MM.1S (cell line): ENCODE measurements at places on chromosomes 2 and 18.
A peak's percentile ranks its signal among the peaks of the same experiment; 100 is the strongest.

GRCh38 chr2:181459621-181460021, 2.4 kb downstream of the ITGA4 start:
- DNase-seq = no peak

GRCh38 chr2:96097951-96098823, 18.2 kb downstream of the ADRA2B start:
- DNase-seq = no peak

DNA sequence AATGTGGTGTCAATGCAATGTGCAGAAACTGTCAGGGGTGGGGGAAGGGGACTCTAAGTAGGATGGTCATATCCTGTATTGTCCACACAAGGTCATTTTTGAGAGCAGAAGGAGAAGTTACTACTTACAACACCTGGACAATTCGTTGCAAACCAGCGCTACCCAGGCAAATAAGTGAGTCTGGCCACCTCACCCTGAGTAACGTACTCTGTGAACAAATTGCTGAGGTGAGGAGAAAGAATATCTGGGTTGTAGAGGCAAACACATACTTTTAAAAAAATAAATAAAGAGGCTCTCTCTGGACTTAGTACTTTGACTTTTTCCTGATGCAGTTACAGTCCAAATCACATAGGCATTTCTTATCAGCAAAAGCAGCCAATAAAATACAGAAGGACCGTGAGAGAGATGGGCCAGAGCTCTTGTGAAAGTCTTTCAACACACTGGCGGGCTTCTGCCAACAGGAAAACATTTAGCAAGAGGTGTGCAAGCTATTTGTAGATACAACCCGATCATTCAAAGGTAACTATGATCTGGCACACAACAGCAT, 268.2 kb upstream of the ID2 start:
- DNase-seq = no peak

DNA sequence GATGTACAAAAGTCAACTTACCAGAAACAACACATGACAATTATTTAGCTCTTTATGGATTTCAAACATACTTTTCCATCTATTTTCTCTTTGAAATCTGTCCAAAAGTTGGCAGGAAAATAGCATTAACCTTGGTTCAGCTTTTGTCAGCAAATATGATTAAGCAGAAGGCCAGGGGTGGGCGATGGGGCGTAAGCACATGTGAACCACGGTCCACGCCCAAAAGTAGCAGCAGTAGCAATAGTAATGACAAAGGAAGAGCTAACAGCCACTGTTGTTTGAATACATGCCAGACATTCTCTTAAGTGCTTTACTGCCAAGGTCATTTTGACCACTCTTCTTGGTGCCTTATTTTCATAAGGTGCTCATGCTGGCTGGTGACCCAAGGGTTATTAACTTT, 73.5 kb downstream of the ANTXR1 start:
- no peak for DNase-seq

- DNase-seq = no peak
These were observed 329.7 kb upstream of the MEIS1 start for GRCh38 chr2:66105066-66105753.

- no peak for DNase-seq
These were observed 354.0 kb downstream of the CCDC85A start for GRCh38 chr2:56537756-56538155.

DNA sequence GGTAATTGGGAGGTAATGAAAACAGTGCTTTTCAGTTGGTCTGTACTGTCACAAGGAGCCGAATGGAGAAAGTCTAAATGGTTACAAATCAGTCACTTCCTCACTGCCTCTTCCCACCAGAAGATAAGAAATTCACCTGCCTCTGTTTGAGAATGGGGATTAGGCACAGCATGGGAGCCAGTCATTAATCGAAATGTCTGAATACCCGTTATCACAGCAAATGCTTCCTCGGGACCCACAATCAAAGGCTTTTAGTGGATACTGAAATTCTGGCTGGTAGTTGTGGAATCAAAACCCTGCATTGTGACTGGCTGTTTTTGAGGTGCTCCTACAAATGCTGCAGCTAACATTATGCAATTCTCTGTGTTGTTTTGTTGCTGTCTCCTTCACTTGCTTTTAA, 461.0 kb upstream of the MEX3C start:
- no peak for DNase-seq

DNA sequence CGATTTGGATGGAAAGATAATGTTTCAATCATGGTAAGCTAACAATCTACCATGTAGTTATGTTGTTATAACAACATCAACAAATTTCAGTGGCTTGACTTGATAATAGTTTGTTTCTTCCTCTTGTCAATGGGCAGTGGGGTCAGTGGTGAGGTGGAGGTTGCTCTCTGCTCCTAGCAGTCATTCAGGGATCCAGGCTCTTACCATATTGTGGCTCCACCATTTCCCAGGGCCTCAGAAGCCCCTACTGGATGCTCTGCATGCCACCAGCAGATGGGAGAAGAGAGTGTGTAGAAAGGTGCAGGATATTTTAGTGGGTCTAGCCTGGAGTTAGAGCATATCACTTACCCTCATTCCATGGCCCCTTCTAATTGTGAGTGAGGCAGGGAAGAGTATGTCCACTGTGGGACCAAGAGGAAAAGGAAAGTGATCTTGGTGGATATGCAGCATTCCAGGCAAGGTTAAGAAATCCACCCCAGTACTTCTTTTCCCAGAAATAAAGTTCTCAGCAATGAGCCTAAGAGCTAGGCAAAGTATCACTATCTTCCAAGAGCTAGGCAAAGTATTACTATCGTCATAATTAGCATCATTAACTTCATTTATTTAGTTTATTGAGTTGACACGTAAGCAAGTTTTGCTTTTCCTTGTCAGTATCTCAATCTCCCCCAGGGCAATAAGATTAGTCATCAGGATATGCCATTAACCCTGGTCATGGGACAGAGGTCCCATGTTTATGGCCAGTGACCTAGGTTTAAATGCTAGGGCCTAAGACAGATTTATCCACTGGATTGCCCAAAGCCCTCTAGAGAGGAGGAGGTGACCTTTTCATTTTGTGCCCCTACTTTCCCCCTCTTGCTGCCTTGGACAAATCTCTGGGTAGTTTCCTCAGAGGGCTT, 4.2 kb upstream of the IWS1 start:
- no peak for DNase-seq

- DNase-seq = peak; percentile 96
These were observed at the start of gene MBD2 for GRCh38 chr18:54224379-54225014. Gene MBD2 (minus strand): TSS chr18:54224669. CDS start chr18:54224559, 110 bp downstream.

DNA sequence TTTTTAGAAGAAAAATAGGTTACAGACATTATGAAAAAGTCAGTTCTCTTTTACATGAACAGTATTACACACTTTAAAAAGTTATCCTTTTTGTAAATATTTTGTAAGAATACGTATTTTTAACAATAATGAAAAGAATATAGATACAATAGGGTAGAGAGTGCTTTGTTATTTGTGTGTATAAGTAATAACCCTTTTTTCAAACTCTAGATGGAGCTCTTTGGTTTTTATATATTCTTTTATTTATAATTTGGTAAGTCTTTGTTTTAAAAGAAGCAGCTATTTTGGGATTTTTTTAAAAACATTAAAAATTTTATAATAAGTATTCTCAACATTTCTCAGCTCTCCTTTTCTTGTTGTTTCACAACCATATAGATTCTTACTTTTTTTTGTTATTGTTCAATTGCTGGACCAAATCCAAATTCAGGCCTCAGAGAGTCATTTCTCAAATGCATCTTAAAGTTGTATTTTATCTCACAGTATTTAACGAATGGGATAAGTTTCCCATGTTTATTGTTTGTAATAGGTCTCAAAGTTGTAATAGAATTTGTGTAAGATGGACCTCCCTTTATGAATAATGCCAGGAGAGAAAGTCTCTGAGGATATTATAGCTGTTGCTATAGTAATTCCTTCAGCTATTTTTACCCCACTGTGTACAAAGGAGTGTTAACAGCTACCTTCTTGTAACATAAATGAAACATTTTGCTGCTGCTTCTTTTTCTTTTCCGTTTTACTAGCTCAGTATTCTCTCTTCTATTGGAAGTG, 46.4 kb downstream of the ACYP2 start:
- DNase-seq = no peak

GRCh38 chr2:2847209-2847676, 516.2 kb upstream of the MYT1L start:
- DNase-seq = no peak
